NCI-H2227 treated with DMSO at 0.1 percent for 48 hours (cell line): ENCODE measurements at places on chromosomes 2 and 18.

DNA sequence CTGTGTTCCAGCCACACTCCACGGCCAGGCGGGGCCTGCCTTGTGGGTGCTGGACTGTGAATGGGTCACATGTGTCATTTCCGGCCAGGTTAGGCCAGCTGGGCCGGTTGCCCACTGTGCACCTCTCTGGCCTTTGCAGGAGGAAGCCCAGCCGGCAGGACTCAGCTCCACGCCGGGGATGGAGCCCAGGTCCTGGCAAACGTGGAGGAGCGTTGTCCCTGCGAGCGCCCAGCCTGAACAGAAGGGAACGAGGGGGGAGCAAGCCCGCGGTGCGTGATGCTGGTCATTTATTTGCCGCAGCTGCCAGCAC lies 152.9 kb downstream of the PXDN start:
- no peak for DNase-seq

DNA sequence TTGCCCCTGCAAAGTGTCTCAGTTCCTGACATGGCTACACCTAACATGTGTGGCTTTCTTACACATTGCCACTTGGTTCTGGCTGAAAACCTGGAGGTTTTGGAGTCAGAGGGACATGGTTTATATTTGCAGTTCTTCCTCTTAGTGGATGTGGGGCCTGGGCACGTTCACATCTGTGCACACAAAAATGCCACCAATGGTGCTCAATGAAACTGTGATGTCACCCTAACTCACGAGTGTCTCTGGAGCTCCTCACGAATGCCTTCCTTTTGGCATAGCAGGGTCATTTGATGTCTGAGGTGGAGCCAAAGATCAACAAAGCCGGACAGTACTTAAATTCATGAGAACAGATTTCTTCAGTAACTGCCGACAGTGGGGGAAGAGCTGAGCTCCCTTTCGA lies 231.7 kb upstream of the HS6ST1 start:
- no peak for DNase-seq

GRCh38 chr2:86704459-86704971 lies 15.6 kb upstream of the RMND5A start:
- DNase-seq = peak; percentile 11

GRCh38 chr2:219120082-219120481 lies 40.5 kb downstream of the NHEJ1 start:
- no peak for DNase-seq
